ENCODE measurements at places on chromosomes 12 and 14. TPM values are rescaled to one million over a fixed set of nuclear protein-coding genes. Genes with fewer than 3 reads are reported as not detected.

C14orf93 gene
- 16.7 TPM for total RNA-seq

SPTB gene
- not detected for total RNA-seq

ISCU gene
- total RNA-seq = 125 TPM

HNRNPA1 gene
- 545 TPM for total RNA-seq

ADSS1 gene
- total RNA-seq = 0.91 TPM

FOXN4 gene
- not detected for total RNA-seq

GLTP gene
- 65.3 TPM for total RNA-seq

IFI27L1 gene
- 19.2 TPM for total RNA-seq

P3H3 gene
- total RNA-seq = 10.6 TPM

POMT2 gene
- 10.4 TPM for total RNA-seq

KRT74 gene
- total RNA-seq = not detected

TMPRSS12 gene
- not detected for total RNA-seq

KRT85 gene
- total RNA-seq = not detected

SLC17A8 gene
- not detected for total RNA-seq

SDR9C7 gene
- total RNA-seq = 0.31 TPM

HRK gene
- not detected for total RNA-seq

KRT75 gene
- total RNA-seq = 4.9 TPM

PRH2 gene
- not detected for total RNA-seq

TAS2R42 gene
- not detected for total RNA-seq

TMEM63C gene
- 1.9 TPM for total RNA-seq

AP1G2 gene
- 53.6 TPM for total RNA-seq

PTPRQ gene
- total RNA-seq = not detected

TMPO gene
- total RNA-seq = 94.4 TPM

KRT72 gene
- not detected for total RNA-seq

GSC gene
- total RNA-seq = not detected

AQP6 gene
- 0.47 TPM for total RNA-seq

MYH6 gene
- not detected for total RNA-seq

ARHGDIB gene
- 50.9 TPM for total RNA-seq

TAS2R31 gene
- 0.39 TPM for total RNA-seq

CD63 gene
- 448 TPM for total RNA-seq

SELPLG gene
- 0.08 TPM for total RNA-seq

SVOP gene
- total RNA-seq = not detected

KCNH3 gene
- total RNA-seq = not detected

IL22 gene
- not detected for total RNA-seq

STYK1 gene
- 2.1 TPM for total RNA-seq

FZD10 gene
- total RNA-seq = 0.04 TPM

DDIT3 gene
- total RNA-seq = 18.9 TPM

SLC25A47 gene
- total RNA-seq = not detected

FRMD6 gene
- 111 TPM for total RNA-seq

TCL1A gene
- total RNA-seq = not detected

GDF3 gene
- not detected for total RNA-seq

KLRC2 gene
- total RNA-seq = not detected

NKX2-1 gene
- not detected for total RNA-seq

RNF212B gene
- not detected for total RNA-seq

GLIPR1L2 gene
- 0.47 TPM for total RNA-seq

TPH2 gene
- total RNA-seq = not detected

PLEKHG7 gene
- not detected for total RNA-seq

CAPZA3 gene
- total RNA-seq = not detected

All from hair follicular keratinocyte (primary cell).